ENCODE measurements at places on chromosomes 4 and X.

DNA sequence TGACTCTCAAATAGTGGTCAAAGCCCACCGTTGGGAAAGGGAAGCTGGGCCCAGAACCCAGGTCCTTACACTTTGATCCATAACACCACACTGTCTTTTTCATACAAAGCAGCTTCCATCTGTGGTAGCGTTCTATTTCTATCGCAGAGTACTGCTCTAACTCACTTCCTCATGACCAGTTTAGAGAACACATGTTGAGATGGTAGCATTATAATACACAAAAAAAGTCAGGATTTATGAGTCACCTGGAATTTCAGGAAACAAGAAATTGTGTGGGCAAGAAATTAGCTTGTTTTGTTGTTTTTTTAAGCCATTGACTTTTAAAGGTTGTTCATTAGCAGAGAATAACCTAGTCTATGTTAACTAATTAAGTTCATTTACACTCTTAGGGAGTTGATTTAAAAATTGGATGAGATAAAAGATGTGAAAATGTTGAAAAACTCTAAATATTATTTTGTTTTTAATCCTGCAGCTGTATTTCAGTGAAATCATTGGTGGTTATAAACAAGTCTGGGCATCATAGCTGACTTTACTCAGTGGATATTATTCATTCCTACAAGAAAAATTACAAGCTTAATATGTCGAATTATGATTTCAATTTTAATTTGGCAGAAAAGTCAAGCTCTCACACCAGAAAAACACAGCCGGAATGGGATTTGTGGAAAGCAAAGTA lies 1011.1 kb upstream of the HS3ST1 start:
- no peaks in the 10 kb centered on the region for H3K4me1 ChIP-seq
- H3K36me3 ChIP-seq: no peaks in the 10 kb centered on the region
- H3K27me3 ChIP-seq: no peaks in the 10 kb centered on the region

DNA sequence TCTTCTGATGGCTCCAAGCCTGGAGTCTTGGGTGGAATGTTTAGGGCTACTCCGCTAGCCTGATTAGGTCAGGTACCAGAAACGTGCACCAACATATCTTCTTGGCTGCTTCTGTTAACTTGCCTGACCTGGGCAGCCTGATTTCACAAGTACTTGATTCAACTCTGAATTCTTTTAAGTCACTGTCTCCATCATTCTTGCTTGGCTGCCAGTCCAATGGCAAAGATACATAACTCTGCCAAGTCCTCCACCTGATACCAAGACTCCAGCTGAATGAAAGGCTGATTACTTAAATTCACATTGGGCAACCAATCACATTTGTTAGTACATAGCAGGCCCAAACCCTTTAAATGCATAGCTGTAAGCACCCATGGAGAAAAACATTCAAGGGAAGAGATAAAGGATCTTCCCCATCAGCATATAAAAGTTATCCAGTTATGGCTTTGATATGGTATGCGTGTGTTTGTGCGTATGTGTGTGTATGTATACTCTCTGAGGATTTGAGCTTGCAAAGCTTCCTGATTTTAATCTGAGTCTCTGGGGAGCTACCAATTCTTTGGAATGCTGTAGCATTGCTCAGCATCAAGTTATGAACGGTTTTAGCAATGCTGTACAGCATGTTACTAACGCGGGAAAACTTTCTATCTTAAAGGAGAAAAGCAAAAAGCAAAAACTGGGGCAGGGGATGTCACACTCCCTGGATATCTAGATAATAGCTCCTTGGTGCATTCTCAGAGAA lies 917.2 kb downstream of the DMD start:
- H3K4me1 ChIP-seq: no peaks in the 10 kb centered on the region
- DNase-seq: no peak
- no peak overlapping the region for H3K4me3 ChIP-seq
- H3K36me3 ChIP-seq: no peaks in the 10 kb centered on the region

DNA sequence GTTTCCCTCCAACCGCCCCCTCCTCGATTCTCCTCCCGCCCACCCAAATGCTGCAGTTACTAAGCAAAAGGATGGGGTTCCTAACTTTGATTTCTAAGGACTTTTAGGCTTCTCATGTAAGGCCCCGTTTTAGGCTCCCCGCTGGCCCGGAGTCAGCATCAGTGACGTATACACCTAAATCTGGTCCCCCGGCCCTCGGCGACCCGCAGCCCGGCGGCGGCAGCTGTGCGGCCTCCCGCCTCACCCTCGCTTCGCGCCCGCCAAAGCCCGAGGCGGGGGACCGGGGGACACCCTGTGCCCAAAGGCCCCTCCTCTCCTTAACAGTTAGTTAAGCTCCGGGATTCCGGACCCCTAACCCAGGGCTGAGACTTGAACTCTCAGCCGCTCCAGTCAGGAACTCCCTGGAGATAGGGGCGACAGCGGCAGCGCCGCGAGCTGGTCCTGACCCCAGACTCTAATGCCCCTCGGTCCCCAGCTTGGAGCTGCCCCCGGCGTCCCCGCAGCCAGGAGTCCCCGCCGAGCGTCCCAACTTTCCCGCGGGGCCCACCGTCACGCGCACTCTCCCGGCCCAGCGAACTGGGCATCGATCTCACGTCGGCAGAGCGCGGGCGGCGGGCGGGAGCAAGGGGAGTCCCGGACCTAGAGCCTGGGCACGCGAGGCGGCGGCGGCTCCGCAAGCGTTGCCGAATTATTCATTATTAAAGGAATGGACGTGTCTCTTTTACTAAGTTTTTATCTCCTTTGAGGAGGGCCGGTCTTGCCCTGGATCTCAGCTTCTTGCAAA lies 1.5 kb upstream of the NR3C2 start:
- H3K36me3 ChIP-seq: no peaks in the 10 kb centered on the region
- DNase-seq: peak; percentile 30
- H3K4me3 ChIP-seq: peak overlapping the region; percentile 95
- H3K27ac ChIP-seq: peak overlapping the region; percentile 94
- H3K4me1 ChIP-seq: peaks cover 20% of the 10 kb centered on the region
- H3K27me3 ChIP-seq: peaks cover 20% of the 10 kb centered on the region

- H3K36me3 ChIP-seq: no peaks in the 10 kb centered on the region
- H3K27me3 ChIP-seq: peaks cover 3% of the 10 kb centered on the region
- no peak overlapping the region for H3K4me3 ChIP-seq
- DNase-seq: no peak
- peaks cover 5% of the 10 kb centered on the region for H3K4me1 ChIP-seq
These were observed 651.1 kb downstream of the ANKRD50 start for GRCh38 chr4:124061413-124061812.

- H3K36me3 ChIP-seq: no peaks in the 10 kb centered on the region
- H3K4me3 ChIP-seq: no peak overlapping the region
- no peaks in the 10 kb centered on the region for H3K27me3 ChIP-seq
- no peak overlapping the region for H3K27ac ChIP-seq
These were observed 9.7 kb upstream of the IQCM start for GRCh38 chr4:149825336-149825735.

DNA sequence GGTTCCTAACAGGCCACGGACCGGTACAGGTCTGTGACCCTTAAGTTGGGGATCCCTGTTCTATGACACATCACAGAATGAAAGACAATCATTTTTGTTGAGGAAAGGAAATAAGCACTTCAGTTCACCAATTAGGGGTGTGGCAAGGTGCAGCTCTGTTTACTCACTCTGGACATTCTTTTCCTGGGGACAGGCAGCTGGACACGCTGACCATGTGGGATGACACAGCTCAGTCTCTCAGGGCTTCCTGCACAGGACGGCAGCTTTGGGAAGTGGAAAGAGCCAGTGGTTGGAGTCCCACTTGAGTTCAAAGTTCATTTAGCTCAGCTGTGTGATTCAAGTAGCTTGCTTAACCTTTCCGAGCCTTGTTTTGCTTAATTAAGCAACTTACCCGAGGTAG lies 55.7 kb downstream of the NDNF start:
- H3K4me1 ChIP-seq: no peaks in the 10 kb centered on the region
- H3K36me3 ChIP-seq: no peaks in the 10 kb centered on the region
- H3K4me3 ChIP-seq: no peak overlapping the region
- H3K27me3 ChIP-seq: no peaks in the 10 kb centered on the region

- peaks cover 5% of the 10 kb centered on the region for H3K27me3 ChIP-seq
- no peaks in the 10 kb centered on the region for H3K4me1 ChIP-seq
- DNase-seq: no peak
- peak overlapping the region; percentile 1 for H3K4me3 ChIP-seq
- no peak overlapping the region for H3K27ac ChIP-seq
- no peaks in the 10 kb centered on the region for H3K36me3 ChIP-seq
These were observed 376.8 kb upstream of the FGF16 start for GRCh38 chrX:77070202-77070918.

- H3K27ac ChIP-seq: no peak overlapping the region
- peaks cover 2% of the 10 kb centered on the region for H3K27me3 ChIP-seq
- H3K36me3 ChIP-seq: no peaks in the 10 kb centered on the region
- no peaks in the 10 kb centered on the region for H3K4me1 ChIP-seq
These were observed 343.1 kb upstream of the NOCT start for GRCh38 chr4:138672393-138672976.
